ENCODE measurements at places on chromosomes 2 and 18.

- DNase-seq = no peak
Observed at GRCh38 chr2:143926736-143927135, 593.2 kb downstream of the ZEB2 start.

- no peak for DNase-seq
Observed at GRCh38 chr18:48026216-48026615, 95.8 kb upstream of the SMAD2 start.

- DNase-seq = no peak
Observed at GRCh38 chr18:8818982-8819381, 113.6 kb downstream of the MTCL1 start.

GRCh38 chr18:36375118-36375517 is 77.6 kb downstream of the FHOD3 start:
- no peak for DNase-seq

GRCh38 chr2:69721022-69721421 is 20.9 kb upstream of the ANXA4 start:
- DNase-seq = no peak

- DNase-seq = no peak
Observed at GRCh38 chr2:27852691-27853090, 37.5 kb downstream of the RBKS start.

DNA sequence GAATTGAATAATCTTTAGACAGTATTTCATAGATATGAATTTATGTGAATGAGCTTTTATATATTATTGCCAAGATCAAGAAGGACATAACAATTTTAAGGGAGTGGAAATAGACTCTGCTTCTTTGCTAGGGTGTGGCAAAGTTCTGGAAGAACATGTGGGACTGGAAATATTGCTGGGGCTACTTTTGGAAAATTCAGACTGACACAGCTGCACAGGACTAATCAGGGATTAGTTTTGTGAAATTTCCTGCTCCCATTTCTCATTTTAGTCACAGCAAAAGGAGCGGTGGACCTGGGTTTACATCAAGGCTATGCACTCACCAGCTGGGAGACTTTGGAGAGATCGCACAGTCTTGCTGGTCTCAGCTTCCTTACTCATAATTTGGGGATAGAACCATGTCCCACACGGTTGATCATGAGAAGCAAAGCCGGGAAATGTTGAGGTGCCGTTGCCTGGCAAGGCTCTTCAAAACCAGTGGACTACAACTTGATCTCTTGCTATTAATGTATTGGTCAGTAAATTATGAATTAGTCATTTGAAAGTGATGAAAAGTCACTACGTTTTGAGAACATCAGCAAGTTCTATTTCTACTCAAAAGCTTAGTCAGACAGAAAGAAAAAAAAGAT is 42.4 kb downstream of the IL1RL2 start:
- DNase-seq = no peak

GRCh38 chr2:8542381-8543059 is 139.3 kb upstream of the ID2 start:
- DNase-seq = no peak

GRCh38 chr2:30722936-30723725 is 84.1 kb downstream of the CAPN13 start:
- DNase-seq = no peak

DNA sequence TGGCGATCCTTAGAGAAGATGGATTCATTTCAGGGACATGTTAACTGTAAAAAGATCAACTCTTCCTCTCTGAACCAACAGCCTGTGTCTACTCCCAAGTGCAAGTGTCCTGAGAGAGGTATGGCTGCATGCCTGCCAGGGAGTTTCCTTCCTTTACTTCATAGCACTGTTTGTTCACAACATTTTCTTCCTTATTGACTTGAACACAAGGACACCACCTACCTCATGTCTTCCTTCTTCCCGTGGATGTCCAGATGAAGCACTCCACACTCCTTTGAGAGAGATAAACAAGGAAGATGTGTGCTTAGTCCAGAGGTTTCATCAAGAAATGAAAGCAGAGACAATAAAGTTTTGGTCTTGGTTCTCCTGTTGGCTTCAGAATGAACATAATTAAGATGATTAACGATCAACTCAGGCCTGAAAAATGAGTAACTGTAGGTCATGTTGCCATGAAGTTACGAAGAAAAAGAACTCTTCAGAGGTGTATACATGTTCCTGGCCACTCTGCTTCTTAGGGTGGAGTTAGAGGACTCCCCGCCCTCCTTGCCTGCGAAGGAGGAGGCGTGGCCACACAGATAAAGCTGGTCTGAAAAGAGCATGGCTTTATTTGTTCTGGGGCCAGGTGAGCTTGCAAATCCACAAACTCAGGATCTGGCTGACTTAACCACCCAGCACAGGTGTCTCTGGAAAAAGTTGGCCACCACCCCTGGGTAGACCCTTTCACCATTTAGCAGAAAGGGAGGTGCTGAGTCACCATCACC is 155.0 kb upstream of the KCTD1 start:
- DNase-seq = no peak

DNA sequence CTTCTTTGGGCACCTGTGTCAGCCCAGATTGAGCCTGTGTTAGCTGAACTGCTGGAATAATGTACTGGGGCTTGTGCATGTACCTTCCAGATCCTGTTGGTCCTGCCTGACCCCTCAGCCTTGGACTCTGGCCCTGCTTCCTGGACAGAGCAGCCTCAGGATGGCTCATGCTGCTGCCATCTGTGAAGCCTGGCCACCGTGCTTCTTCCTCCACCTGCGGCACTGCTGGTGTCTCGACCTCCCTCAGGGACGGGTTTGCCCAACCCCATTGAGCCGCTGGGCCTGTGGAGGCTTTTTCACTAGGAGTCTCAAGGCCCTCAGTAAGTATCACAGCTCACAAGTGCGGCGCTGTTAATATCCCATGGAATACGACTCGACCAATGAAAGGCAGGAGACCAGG is 342.7 kb downstream of the TGIF1 start:
- no peak for DNase-seq
